Activated T-cell treated with anti-CD3 and anti-CD28 coated beads, Interleukin-2, amount 50 U/mL, for 24 hours (primary cell): ENCODE measurements at places on chromosomes 7 and 10.
A peak's percentile ranks its signal among the peaks of the same experiment; 100 is the strongest.

- H3K36me3 ChIP-seq: no peaks in the 10 kb centered on the region
- H3K27ac ChIP-seq: no peak overlapping the region
- no peak overlapping the region for H3K4me3 ChIP-seq
These were observed 62.8 kb downstream of the TAF3 start for GRCh38 chr10:7881119-7881518.

DNA sequence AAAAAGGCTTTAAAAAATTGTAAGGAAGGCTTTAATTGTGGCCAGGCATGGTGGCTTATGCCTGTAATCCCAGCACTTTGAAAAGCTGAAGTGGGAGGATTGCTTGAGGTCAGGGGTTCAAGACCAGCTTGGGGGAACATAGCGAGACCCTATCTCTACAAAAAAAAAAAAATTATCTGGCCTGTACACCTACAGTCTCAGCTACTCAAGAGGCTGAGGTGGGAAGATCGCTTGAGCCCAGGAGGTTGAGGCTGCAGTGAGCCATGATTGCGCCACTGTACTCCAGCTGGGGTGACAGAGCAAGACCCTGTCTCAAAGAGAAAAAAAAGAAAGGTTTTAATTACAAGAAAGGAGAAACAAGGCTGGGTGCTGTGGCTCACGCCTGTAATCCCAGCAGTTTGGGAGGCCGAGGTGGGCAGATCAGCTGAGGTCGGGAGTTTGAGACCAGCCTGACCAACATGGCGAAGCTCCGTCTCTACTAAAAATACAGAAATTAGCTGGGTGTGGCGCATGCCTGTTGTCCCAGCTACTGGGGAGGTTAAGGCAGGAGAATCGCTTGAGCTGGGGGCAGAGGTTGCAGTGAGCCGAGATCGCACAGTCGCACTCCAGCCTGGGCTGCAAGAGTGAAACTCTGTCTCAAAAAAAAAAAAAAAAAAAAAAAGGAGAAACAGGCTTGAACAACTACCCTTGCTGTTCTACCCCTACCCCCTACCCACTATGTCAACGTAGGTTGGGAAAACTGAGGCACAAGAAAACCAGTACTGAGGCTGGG lies 83.7 kb downstream of the CARD11 start:
- no peaks in the 10 kb centered on the region for H3K27me3 ChIP-seq
- no peak for DNase-seq
- peak overlapping the region; percentile 96 for H3K27ac ChIP-seq
- H3K4me1 ChIP-seq: peaks cover 78% of the 10 kb centered on the region
- H3K4me3 ChIP-seq: no peak overlapping the region
- H3K36me3 ChIP-seq: peaks cover 74% of the 10 kb centered on the region

GRCh38 chr10:80273523-80274170 lies 15.8 kb downstream of the MAT1A start:
- no peaks in the 10 kb centered on the region for H3K4me1 ChIP-seq
- no peak overlapping the region for H3K4me3 ChIP-seq
- H3K27ac ChIP-seq: no peak overlapping the region
- DNase-seq: no peak
- peaks cover 6% of the 10 kb centered on the region for H3K27me3 ChIP-seq
- no peaks in the 10 kb centered on the region for H3K36me3 ChIP-seq

GRCh38 chr7:139340808-139341057 lies 404 bp upstream of the FMC1 start:
- H3K36me3 ChIP-seq: peaks cover 44% of the 10 kb centered on the region
- peaks cover 35% of the 10 kb centered on the region for H3K4me1 ChIP-seq
- H3K4me3 ChIP-seq: peak overlapping the region; percentile 95
- peaks cover 3% of the 10 kb centered on the region for H3K27me3 ChIP-seq
- H3K27ac ChIP-seq: peak overlapping the region; percentile 100

DNA sequence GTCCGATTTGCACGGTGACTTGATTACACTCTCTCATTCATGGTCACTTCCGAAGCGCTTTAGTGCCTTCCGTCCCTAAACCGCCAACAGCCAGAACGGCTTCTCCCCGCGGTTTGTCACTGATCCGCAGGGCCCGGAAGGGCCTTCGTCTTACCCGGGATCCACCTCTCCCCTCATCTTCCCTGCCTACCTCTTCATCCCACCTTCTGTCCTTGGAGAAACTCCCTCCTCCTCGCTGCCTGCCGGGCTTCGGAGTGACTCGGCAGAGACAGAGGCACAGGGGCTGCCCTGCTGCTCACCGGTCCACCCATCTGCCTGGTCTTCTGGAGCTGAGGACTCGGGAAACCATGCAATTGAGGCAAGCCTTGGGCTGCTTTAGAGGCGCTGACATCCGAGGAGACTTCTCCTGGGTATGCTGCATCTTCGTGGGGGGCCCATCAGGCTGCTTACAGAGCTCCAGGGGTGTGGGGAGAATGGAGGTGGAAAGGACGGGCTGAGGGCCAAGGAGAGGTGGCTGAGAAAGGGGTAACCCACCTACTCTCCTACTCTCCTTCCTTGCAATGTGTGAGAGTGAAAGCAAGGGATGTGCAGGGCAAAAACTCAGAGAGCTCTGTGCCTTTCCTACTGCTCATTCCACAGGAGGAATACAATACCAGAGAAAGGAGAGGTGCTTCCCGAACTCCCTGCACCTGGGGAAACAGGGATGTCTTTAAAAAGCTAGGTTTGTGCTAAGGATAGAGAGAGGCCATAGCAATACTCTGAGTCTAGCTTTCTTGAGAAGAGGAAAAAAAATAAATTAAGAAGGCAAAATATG lies 1.0 kb upstream of the HOXA11 start:
- H3K27me3 ChIP-seq: peaks cover 97% of the 10 kb centered on the region
- DNase-seq: peak; percentile 44
- peak overlapping the region; percentile 76 for H3K27ac ChIP-seq
- peak overlapping the region; percentile 68 for H3K4me3 ChIP-seq
- no peaks in the 10 kb centered on the region for H3K36me3 ChIP-seq

GRCh38 chr10:97737770-97738265 lies 890 bp downstream of the ZFYVE27 start:
- no peak for DNase-seq
- H3K4me3 ChIP-seq: peak overlapping the region; percentile 93
- no peaks in the 10 kb centered on the region for H3K27me3 ChIP-seq
- H3K27ac ChIP-seq: peak overlapping the region; percentile 98

- no peaks in the 10 kb centered on the region for H3K36me3 ChIP-seq
- H3K27ac ChIP-seq: no peak overlapping the region
- H3K4me1 ChIP-seq: no peaks in the 10 kb centered on the region
- H3K4me3 ChIP-seq: no peak overlapping the region
These were observed 191.7 kb upstream of the C7orf33 start for GRCh38 chr7:148398844-148399365.

DNA sequence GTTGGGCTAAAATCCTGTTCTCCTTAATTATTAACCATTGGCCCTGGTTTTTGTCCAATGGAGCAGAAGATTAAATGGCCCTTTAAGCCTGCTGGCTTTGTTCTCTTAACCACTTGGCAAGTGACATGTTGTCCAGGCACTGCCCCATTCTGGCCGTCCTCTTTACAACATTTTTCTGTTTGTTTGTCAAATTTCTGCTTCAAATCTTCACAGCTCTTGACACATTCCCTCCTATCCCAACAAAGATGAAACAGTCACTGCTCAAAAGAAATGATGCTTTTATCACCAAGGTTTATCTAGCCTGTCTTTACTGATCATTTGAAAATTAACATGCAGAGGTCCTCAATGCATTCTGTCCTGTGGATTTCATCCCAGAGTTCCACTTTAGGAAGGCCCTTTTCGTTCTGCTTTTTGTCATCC lies 700.4 kb downstream of the KCNMA1 start:
- no peaks in the 10 kb centered on the region for H3K36me3 ChIP-seq
- no peak for DNase-seq
- H3K27ac ChIP-seq: no peak overlapping the region
- peaks cover 2% of the 10 kb centered on the region for H3K4me1 ChIP-seq

GRCh38 chr7:132135746-132136385 lies 440.4 kb downstream of the PLXNA4 start:
- DNase-seq: no peak
- no peak overlapping the region for H3K27ac ChIP-seq
- H3K27me3 ChIP-seq: no peaks in the 10 kb centered on the region
- H3K4me1 ChIP-seq: no peaks in the 10 kb centered on the region
- H3K36me3 ChIP-seq: no peaks in the 10 kb centered on the region

DNA sequence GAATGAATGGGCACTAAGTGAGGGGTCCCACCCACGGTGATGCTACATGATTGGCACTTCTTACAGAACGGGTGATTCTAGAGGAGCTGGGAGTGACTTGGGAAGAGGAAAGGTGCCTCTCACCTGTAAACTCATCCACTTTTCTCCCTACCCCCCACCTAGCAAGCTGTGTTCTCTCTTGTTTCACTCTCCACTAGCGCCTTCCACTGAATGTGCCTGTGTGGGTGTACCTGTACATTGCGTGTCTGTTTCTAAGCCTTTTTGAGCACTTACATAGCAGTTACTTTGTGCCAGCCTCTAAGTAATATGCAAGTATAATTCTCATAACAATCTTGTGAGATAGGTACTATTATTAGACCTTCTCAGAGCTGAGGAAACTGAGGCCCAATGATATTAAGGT lies 133.7 kb upstream of the AGK start:
- no peak overlapping the region for H3K27ac ChIP-seq
- no peaks in the 10 kb centered on the region for H3K4me1 ChIP-seq
- no peak overlapping the region for H3K4me3 ChIP-seq
- peaks cover 18% of the 10 kb centered on the region for H3K27me3 ChIP-seq

DNA sequence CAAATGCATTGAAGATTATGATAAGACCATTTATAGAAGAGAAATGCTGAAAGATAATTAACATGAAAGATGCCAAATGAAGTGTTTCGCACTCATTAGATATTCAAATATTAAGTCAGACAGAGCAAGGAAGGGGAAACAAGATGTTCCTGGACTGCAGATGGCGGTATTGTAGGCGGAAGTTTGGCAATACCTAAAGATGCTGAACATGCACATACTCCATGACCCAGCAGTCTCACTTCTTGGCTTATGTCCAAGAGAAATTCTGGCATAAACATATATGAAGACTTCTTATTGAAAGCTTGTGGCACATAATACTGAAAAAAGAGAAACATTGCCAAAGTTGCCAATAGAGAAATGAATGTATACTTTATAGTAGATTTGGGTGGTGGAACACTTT lies 325.4 kb upstream of the SEMA3C start:
- no peak for DNase-seq
- H3K4me1 ChIP-seq: no peaks in the 10 kb centered on the region
- no peaks in the 10 kb centered on the region for H3K36me3 ChIP-seq
- H3K27ac ChIP-seq: no peak overlapping the region
- H3K27me3 ChIP-seq: no peaks in the 10 kb centered on the region
